ENCODE measurements at places on chromosomes 11 and 22.

- no peak for DNase-seq
Observed at GRCh38 chr11:1746956-1747752, 3.2 kb downstream of the IFITM10 start.

GRCh38 chr11:20599221-20600019 is at the start of gene SLC6A5:
SLC6A5 (plus strand) TSS chr11:20599608; CDS start chr11:20599673, 65 bp downstream.
- peak; percentile 27 for DNase-seq

DNA sequence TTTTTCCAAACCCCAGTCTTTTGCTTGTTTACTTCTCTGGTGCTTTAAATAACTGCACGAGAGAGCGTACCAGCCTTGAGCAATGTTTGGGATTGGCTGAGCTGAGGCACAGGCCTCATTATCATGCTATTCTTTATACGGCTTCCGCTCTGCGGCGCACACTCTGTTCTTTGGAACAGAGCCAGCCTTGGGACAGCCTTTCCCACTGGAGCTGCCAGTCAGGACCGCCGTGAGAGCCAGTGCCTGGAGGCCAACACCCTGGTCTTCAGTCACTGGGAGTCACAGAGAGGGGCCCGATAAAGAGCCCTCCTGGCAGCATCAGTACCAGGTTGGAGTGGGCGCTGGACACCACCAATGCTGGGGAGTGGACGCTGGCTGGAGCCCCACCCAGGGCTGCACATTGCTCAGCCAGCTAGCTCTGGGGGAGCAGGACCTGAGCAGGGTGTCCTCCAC is 125.6 kb downstream of the BCR start:
- no peak for DNase-seq

GRCh38 chr11:103659743-103660142 is 376.7 kb upstream of the DDI1 start:
- DNase-seq = no peak

GRCh38 chr11:83456075-83456474 is 169.9 kb upstream of the CCDC90B start:
- DNase-seq = no peak

DNA sequence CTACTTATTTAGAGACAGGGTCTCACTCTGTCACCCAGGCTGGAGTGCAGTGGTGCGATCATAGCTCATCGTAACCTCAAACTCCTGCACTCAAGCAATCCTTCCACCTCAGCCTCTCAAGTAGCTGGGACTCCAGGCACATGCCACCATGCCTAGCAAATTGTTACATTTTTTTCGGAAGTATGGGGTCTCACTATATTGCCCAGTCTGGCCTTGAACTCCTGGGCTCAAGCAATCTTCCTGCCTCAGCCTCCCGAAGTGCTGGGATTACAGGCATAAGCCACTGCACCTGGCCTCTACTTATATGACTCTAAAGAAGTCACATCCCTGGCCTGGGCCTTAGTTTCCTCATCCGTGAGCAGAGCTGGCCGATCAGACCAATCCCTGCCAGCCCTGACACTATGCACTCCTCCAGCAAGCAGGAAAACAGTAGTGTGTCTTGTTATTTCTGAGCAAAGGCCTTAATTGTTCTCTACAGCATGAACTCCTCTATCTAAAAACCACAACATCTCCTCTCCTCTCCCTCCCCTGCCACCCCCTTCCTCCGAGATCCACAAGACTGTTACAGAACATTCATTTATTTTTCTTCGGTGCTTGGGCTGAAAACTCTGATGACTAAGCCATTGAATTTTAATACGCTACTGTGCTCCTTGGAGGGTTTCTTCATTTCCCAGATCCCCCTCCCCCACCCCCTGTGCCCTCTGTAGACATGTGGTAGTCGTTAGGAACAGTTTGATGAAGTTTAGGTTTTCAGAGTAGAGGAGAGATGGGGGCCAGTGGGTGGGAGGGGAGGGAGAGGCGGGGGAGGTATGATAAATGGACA is 91.5 kb downstream of the ABTB2 start:
- DNase-seq = peak; percentile 92

DNA sequence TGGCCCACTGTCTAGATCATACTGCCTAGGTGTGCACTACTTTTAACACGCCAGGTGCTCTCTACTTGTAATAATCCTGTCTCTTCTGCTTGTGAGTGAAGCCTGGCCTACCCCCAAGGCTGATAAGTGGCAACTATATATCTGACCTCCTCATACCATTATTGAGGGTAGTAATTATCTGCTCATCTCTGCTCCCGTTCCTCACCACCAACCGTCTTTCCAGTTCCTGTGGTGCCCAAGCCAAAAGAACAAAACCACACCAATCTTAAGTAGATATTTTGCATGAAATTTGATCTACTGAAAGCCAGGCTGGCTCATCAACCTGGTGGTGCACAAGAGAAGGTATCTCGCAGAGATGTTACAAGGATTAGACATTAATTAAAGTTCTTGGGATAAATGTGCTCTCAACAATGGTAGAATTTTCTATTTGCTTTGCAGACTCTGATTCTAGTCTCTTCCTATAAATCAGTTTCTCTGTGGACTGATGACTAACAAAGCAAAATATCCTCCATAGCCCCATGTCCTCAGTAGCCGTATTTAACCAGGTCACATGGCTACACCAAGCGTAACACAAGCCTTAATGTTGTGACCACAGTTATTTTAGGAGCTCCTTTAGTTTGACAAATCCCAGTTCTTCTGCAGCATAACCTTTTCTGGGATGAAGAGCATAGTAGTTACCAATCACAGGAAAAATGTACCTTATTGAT is 267.2 kb downstream of the NTM start:
- peak; percentile 13 for DNase-seq

DNA sequence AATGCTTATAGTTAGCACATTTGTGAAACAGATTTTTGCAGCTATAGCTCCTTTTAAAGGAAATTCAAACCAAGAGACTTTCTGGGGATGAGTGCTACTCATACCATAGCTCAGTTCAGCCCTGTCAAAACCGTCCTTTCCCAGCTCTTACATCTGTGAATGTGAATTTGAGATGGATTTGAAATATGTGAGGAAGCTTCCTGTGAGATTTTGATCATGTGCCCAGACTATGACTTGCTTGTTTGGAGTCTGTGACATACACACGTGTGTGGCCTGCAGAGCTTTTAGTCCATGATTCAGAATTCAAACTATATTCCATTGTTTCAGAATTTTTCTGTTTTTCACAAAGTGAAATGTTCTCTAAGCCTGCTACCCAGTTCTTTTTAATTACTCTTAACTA is 4.4 kb upstream of the MMP1 start:
- DNase-seq = peak; percentile 24

GRCh38 chr11:67239783-67240575 is 26.3 kb upstream of the GRK2 start:
- peak; percentile 98 for DNase-seq

DNA sequence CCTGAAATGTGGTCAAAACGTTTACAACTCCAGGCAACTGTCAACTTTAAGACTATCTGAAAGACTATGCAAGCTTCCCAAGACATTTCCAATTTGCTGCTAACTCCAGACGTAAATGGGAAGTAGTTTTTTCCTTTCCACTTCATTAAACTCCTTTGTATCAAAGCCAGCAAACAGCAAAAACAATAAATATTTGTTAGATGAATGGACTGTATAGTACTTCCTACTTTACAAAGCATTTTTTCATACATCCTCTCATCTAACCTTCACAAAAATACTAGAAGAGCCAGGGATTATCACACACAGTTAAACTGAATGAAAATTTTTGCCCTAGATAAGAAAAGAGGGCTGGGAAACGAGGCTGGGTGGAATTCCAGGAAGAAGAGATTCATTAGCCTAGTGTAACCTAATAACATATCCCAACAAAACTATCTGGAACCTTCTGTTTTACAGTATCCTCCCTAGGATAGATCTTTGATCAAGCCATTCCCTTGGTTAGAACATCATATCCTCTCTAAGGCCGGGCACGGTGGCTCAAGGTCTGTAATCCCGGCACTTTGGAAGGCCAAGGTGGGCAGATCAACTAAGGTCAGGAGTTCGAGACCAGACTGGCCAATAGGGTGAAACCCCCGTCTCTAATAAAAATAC is 10.4 kb downstream of the NUP98 start:
- no peak for DNase-seq

DNA sequence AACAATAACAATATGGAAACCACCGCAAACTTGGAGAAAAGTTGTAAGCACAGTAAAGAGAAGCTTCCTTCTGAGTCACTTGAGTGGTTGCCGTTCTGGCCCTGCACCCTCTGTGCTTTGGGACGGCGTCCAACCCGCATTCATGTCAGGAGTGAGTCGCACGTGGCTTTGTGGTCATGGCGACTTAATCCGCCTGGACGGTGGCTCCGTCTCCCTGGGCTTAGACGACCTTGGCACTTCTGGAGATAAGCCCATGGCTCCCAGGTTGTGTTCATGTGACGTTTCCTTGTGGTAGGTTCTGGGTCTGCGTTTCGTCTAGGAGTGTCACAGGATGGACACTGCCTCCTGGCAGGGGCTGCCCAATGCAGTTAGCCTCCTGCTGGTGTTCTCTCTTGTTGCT is 40.5 kb downstream of the TPCN2 start:
- DNase-seq = peak; percentile 83

- peak; percentile 22 for DNase-seq
Observed at GRCh38 chr11:63961608-63962412, 12.6 kb upstream of the COX8A start.
